ENCODE measurements at places on chromosomes 2 and 18.

- peak; percentile 49 for DNase-seq
Observed at GRCh38 chr18:79507546-79508480, 112.1 kb downstream of the NFATC1 start.

DNA sequence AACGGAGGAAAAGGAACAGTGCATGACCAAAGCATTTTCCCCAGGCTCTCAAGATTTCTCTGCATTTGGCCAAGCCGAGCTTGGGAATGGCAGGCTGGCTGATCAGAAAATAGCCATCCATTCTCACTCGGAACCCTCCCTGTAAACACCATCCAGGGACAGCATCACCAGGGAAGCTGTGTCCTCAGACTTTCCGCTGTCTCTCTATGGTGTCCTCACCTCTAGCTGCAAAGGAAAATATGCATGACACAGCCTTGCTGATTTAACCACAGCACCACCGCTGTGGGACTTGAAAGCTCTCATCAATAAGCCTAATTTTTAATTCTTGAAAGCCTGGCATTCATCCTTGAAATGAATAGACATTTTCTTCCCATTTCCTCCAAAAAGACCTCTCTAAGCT is 311.7 kb downstream of the EIPR1 start:
- no peak for DNase-seq

DNA sequence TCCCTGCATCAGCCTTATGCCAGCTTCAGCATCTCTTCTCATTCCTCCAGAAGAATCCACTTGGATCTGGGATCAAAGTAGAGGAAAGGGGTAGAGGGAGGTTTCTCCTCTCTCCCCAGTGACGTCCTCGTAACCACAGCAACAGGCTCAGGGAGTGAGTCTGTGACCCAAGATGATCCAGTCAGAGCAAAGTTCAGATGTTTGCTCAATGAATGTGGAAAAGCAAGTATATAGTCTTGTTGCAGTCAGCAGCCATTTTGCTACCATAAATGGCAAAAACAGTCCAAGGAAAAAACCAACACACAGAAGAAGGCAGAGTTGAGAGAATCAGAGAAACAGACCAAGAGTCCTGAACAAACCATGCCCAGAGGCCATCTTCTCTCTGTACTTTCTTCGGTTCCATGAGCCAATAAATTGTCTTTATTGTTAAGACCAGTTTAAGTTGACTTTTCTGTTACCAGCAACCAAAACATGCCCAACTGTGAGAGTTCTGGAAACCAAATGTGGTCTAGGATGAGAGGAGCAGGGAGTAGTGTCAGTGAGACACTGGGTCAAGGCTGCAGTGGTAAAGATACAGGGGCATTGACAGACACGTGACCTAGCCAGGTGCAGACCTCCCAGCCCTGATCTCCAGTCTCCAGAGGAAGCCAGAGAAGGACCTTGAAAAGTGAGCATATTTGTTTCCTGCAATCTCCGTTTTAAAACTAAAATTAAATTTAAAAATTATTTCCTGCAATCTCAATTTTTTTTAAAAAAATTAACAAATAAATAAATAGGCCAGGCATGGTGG is 3.2 kb upstream of the CXCR1 start:
- DNase-seq: no peak

- DNase-seq: no peak
Observed at GRCh38 chr2:54464341-54464740, 8.2 kb downstream of the SPTBN1 start.
